ENCODE measurements at places on chromosomes 2 and 18. TPM values are rescaled to one million over a fixed set of nuclear protein-coding genes. Genes with fewer than 3 reads are reported as not detected.

CFAP65 gene
- not detected for total RNA-seq

PRKAG3 gene
- not detected for total RNA-seq

CROCC2 gene
- total RNA-seq, result not detected

SLC35F6 gene
- 7.2 TPM for total RNA-seq

CCDC74A gene
- total RNA-seq, result 2.1 TPM

BOLL gene
- not detected for total RNA-seq

NGEF gene
- 0.55 TPM for total RNA-seq

UGT1A5 gene
- not detected for total RNA-seq

ATRAID gene
- total RNA-seq, result 80.5 TPM

UPP2 gene
- not detected for total RNA-seq

UNC80 gene
- total RNA-seq, result not detected

ROCK1 gene
- 67.5 TPM for total RNA-seq

SCYGR1 gene
- not detected for total RNA-seq

RBM44 gene
- total RNA-seq, result 1.9 TPM

DSC3 gene
- total RNA-seq, result not detected

NYAP2 gene
- total RNA-seq, result not detected

ALLC gene
- not detected for total RNA-seq

IL1F10 gene
- not detected for total RNA-seq

GATA6 gene
- 0.39 TPM for total RNA-seq

C2orf15 gene
- total RNA-seq, result 1.7 TPM

MRPL33 gene
- 61.3 TPM for total RNA-seq

NOSTRIN gene
- total RNA-seq, result not detected

CYP27C1 gene
- total RNA-seq, result not detected

IL36A gene
- not detected for total RNA-seq

ASB18 gene
- not detected for total RNA-seq

TXNDC2 gene
- not detected for total RNA-seq

COL4A3 gene
- total RNA-seq, result not detected
